ENCODE measurements at places on chromosomes 13 and 19.

DNA sequence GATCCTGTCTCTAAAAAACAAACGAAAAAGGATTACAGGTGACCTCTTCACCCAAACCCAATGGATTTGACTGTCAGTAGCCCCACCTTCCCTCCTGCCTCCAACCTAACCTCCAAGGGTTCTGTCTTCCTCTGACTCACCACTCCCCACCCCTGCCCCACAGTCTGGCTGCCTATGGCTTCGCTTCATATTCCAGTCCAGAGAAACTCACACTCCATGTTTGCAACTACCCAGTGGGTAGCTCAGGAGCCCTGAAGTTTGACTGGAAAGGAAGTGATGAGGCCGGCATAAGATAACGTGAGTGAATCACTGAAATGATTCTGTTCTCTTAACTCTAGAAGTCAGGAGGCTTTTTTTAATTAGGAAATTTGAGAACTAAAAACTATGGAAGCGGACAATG, 303.9 kb downstream of the FOXO1 start:
- DNase-seq = no peak

- no peak for DNase-seq
Observed at GRCh38 chr13:113041896-113042295, 63.7 kb upstream of the F7 start.

GRCh38 chr13:42977219-42977659, 14.8 kb downstream of the EPSTI1 start:
- DNase-seq = no peak

DNA sequence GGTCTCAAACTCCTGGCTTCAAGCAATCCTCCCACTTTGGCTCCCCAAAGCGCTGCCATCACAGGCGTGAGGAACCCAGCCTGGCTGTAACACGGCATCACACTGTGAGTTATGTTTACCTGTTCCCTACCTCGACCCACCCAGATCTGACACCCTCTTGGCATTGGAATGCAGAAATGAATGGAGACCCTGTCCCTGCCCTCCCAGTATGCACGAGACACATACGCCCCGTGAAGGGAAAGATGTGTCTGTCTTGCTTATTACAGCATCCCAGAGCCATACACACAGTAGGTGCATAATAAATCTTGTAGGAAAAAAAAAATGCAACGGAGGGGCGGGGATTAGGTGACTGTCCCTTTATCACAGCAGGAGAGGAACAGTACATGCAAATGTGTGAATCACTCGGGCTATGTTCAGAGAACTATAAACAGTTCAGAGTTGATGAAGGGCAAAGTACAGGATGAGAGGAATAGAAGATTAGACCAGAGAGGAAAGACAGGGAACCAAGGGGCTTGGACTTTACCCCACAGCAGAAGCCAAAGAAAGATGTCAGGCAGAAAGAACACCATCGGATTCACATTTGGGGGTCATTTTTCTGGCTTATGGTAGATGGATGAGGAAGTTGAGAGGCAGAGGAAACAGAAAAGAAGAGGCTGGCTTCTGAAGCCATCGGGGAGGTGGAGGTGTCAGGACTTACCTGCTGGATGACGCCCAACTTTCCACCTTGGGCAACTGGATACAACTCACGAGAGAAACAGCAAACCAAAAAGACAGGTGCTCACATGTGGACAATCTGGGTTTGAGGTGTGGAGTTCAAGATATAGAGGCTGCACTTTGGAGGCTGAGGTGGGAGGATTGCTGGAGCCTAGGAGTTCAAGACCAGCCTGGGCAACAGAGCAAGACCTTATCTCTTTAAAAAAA, 94.3 kb downstream of the INSR start:
- no peak for DNase-seq

DNA sequence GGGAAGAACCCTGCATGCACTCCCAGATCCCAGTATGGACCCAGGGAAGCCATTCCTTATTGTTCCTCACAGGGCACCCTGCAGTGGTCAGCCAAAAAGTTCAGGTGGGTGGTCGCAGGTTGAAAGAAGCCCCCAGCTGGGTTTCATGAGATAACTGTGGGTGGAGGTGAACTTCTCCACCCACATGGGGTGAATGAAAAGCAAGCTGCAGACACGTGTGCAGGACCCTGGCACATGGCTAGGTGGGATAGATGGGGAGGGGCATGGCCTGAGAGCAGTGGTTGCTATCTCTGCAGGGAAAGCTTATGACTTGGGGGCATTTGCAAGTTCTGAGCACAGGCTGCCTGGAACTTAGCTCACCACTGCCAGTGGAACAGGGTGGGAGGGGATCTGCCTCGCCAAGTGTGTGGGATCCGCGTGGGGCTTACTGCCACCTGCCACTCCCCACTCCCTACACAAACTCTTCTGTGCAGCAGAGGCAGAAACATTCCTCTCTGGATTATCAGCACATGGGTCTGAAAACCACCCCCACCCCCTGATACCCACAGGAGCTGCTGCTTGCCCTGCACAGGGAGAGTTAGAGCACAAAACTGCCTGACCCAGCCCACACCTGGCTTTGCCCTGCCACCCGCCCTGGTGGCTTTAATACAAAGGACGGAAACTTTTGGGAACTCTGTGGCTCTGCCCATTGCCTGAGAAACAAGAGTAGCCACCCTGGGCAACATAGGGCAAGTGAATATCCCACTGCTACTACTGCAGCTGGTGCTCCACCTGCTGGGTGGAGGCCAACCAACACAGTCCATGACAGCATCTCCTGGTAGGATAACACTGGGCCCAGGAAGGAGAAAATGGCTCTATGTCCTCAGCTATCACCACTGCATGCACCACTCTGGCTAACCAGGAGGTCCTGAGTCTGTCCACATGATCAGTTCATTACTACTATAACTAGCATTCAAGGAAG, 24.4 kb downstream of the PLA2G4C start:
- DNase-seq = no peak

DNA sequence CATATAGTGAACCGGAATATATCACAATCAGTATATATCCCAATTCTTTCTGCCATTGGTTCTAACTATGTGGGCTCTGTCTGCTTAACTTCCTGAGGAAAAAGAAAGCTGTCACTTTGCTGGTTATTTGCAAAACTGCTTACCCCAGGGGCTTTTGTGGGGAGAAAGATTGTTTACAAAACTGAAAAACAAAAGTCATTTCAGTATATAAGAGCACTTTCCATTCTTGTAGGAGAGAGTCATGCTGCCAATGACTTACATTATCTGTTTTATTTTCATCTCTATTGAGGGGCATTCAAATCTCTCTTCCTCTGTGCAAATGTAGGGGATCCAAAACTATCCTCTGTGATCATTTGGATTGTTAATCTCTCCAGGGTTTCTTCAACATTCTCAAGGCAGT, 3.2 kb upstream of the HS6ST3 start:
- no peak for DNase-seq

DNA sequence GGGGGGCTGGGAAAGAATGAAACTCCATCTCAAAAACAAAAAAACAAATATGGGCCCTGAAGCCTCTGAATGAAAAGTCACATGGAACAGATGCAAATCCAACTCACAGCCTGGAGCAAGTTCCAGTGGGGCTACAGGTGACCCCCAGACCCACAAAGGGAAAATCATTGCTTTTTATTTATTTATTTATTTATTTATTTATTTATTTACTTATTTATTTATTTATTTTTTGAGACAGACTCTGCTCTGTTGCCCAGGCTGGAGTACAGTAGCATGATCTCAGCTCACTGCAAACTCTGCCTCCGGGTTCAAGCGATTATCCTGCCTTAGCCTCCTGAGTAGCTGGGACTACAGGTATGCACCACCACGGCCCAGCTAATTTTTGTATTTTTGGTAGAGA, 13.3 kb upstream of the CCL25 start:
- DNase-seq = no peak
